ENCODE measurements at places on chromosomes 12 and 14.

- peak; percentile 88 for DNase-seq
These were observed 64.3 kb upstream of the DDHD1 start for GRCh38 chr14:53217316-53217994.

- DNase-seq, result no peak
These were observed 49.1 kb downstream of the PTGER2 start for GRCh38 chr14:52363041-52363704.

DNA sequence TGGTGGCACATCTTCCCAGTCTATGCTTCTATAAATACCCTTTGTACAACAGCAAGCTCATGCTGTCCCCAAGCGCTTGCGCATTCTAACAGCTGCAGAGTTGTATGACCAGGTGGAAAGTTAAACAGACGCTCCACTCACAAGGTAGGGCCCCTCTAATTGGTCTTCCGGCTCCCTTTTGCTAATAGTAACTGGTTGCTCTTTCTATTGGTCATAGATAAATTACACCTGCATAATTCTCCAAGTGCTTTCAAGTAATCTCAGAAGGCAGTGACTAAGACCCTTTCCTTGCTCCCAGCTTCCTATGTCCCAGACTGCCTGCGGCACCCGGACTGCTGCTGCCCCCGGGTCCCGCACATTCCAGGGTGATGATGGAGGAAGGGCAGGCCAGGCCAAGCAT, 6.1 kb upstream of the TSPAN9 start:
- no peak for DNase-seq

DNA sequence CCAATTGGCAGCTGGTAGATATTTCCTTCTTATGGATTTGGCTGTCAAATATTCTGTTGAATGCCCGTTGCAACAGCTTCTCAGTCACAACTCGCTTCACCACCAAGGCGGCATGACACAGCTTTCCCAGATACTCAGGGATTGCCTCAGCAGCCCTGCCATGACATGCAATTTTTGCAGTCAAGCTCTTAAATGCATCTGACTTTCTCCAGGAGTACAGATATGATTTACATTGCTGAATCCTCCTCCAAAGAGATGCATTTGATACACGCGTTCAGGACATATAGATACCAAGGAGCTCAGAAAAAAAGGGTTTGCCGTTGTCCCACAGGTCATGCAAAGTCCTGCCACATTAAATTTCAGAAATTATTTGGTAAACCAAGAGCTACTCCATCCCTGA, 6.5 kb downstream of the KRT5 start:
- DNase-seq, result no peak

GRCh38 chr14:99120526-99121318, 151.3 kb downstream of the BCL11B start:
- DNase-seq, result peak; percentile 22

- DNase-seq, result no peak
These were observed 269.7 kb downstream of the KSR2 start for GRCh38 chr12:117699118-117699517.

GRCh38 chr14:69079188-69079742, 73.7 kb downstream of the DCAF5 start:
- no peak for DNase-seq

Measured in activated T-cell treated with anti-CD3 and anti-CD28 coated beads, Interleukin-2, amount 50 U/mL, for 24 hours (primary cell).